ENCODE measurements at places on chromosomes 13 and 19.
A peak's percentile ranks its signal among the peaks of the same experiment; 100 is the strongest.

DNA sequence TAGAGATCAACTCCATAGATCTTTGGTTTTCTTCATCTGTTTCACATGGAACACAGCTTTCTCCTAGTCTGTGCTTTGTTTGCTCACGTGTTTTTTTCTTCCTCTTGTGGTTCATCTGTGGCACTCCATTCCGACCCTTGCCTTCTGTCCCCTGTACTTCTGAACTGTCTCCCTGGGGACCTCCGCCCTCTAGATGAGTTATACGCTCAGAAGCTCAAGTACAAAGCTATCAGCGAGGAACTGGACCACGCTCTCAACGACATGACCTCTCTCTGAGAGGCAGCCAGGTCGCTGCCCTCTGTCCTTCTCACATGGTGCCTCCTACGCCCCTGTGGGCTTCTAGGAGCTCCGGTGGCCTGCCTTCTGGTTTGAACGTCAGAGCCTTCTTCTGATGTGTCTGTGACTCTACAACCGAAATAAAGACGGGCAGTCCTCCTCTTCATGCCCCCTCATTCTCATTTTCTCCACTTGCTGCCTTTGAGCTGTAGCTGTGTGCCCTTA lies 16.6 kb upstream of the RAB8A start:
- DNase-seq: no peak

DNA sequence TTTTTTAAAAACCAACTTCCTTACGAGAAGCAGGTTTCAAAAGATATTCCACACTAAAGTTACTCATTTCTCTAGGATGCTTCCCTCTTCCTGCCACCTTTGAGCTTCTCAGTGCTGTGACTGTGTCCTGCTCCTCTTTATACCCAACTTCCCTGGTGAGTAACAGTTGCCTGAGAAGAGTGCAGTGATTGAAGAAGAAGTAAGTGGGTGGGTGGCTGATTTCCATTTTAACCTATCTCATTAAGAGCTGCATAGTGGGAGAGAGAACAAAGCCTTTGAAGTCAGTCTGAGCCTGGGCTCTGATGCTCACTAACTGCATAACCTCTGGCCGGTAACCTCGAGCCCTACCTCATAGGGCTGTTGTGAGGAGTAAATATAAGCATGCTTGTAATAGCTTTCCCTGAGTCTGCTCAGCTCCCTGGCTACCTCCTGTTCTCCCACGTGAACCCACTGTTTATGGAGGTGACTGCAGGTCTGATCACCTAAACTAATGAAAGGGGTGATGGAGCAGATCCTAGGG lies 977.3 kb downstream of the UQCRFS1 start:
- DNase-seq: no peak

GRCh38 chr13:52885141-52885540 lies 36.7 kb upstream of the PCDH8 start:
- DNase-seq: no peak

DNA sequence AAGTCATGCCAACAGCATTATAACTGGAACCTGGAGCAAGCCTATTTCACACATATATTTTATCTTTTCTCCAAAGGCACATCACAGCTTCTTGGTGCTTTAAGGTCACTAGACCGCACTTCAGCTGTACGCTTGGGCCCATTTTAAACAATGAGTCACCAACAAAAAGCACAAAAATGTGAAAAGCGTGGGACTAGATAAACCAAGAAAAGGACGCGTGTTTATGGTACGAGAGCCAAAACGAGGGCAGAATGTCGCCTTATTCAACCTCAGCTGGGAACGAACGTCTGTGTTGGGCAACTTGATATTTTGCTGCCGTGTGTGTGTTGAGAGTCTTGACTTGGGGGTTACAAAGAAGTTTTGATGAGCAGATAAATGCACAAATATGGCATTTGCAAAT lies 9.2 kb upstream of the EHD2 start:
- DNase-seq: no peak

GRCh38 chr19:12647490-12648071 lies 19.0 kb downstream of the MAN2B1 start:
- no peak for DNase-seq

DNA sequence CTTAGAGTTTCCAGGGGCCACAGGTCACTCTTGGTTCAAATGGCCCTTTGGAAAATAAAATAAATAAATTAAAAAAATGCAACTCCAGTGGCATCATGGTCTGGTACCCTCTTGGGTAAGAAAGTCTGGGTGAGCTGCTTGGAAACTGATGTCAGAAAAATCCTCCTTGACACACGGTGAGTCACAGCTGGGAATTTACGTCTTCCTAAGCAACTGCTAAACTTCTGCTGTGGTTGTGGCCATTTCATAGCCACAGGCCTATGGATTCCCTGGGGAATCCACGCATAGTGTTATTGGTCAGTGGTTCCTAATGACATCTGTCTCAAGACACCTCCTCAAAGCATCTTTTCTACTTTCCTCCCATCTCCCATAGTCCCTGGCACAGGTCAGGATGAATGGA lies 220.8 kb downstream of the COG6 start:
- DNase-seq: no peak

DNA sequence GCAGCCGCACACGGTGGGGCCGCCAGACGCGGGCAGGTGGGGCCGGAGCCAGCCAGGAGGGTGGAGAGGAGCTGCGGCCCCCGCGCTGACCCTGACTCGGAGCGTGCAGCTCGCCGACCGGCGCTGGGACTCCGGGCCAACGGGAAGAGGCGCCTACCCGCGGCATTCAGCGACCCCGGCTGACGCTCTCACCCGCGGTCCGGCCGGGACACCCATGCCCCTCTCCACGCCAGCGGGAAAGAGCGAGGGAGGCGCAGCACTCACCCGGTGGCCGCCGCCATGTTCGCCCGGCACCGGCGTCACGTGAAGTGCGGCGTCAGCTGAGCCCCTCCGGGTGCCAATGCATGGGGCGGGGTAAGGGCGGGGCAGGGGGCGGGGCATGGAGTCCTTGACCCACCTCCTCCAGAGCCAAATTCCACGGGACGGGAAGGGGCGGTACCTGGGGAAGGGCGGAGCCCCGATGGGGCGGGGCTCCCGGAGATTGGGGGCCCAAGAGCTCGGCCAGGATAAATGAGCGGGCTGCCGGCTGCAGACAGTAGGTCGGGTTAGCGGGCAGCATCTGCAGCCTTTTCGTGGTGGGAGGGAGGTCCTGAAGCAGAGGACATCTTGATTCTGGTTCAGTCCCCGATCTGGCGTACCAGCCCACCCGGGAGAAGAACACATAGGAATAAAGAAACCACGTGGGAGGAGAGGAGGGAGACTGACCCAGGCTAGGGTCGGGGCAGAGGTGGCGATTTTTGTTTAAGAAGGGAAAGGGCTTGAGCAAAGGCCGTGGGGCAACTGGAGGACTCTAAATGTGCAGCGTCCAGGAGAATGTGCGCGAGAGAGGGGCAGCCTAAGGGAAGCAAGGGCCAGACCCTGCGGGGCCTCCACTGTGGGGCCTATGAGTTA lies at the start of gene PEPD:
PEPD (minus strand) TSS at position 312 of the 891 bp plus-strand sequence; CDS start at position 281, 31 bp downstream.
- peak; percentile 87 for DNase-seq

DNA sequence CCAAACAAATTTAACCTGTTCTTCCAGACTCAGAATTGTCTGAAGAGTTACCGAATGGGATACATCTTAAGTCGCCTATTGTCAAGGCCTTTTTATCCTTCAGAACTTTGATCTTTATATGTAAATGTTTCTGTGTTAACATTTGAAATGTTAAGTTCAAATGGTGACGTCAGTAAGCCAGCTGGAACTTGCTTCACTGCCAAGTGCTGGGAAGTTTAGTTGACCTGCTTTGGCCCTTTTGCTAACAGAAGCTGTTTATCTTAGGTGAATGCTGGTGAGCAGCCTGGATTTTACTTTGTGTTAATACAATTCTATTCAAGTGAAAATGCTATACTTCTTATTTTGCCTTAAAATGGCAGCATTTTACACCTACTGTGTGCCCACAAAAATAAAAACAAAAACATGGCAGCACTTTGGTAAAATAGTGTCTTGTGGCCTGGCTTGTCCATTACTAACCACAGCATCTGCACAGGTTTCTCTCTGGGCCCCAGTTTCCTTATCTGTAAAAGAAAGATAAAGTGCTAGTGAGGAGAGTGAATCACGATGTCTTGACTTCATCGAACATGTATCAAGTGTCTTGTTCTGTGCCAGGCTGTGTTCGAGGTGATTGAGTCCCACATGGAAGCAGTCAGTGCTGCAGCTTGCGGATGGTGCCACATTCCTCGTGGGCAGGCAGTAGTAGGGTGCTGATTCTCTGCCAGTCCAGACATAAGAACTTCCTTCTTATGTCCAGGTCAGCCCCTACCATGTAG lies 2.2 kb downstream of the NAXD start:
- no peak for DNase-seq

DNA sequence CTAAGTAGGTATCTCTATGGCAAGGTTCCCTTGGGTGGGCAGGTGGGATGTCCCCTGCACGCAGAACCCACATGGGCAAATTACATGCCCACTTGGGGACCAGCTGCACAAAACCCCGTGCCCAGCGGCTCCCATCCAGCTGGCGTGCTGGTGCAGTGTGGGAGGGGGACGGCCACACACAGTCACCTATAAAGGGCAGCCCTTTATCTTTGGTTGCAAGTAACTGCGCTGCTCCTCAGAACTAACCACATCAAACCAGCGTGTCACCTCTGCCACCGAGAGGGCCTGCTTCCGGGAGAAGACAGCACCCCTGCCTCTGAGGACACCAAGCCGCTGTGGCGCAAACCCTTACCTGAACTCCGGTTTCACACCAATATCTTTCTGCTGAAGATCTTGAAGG lies 32.2 kb downstream of the ANKRD27 start:
- DNase-seq: no peak

GRCh38 chr19:11209839-11210655 lies 12.7 kb upstream of the KANK2 start:
- no peak for DNase-seq

- no peak for DNase-seq
These were observed 36.8 kb upstream of the SEMA6B start for GRCh38 chr19:4596033-4596904.

DNA sequence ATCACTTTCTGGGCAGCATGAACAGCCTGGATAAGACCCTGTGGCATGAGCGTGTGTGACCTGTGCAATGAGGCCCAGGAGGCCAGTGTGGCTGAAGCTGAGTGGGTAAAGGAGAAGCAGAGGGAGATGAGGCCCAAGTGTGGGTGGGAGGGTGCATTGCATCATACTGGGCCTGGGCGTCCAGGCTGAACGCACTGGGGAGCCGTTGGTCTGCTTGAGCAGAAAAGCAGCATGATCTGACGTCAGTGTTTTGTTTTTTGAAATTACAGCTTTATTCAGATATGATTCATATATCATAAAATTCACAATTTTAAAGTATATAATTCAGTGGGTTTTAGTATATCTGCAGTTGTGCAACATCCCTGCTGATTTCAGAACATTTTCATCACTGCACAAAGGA lies 409.7 kb downstream of the HS6ST3 start:
- no peak for DNase-seq

DNA sequence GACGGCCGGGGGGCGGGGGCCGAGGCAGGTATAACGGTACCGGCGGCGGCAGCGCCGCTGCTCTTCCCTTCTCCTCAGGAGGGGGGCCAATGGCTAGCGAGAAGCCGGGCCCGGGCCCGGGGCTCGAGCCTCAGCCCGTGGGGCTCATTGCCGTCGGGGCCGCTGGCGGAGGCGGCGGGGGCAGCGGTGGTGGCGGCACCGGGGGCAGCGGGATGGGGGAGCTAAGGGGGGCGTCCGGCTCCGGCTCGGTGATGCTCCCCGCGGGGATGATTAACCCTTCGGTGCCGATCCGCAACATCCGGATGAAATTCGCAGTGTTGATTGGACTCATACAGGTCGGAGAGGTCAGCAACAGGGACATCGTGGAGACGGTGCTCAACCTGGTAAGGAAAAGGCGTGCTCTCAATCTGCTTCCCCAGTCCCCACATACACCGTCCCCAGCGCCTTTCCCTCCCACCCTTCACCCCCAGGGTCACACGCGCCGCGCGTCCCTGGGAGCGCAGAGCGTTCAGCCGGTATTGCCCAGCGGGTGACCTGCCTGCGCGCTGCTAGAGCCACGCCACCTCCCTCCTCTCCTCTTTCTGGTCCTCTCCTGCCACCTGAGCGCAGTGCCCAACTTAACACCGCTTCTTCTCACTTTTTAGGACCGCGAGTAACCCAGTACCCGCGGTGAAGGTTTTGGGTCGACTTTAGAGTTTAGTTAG lies 814 bp downstream of the NBEA start:
- peak; percentile 46 for DNase-seq

DNA sequence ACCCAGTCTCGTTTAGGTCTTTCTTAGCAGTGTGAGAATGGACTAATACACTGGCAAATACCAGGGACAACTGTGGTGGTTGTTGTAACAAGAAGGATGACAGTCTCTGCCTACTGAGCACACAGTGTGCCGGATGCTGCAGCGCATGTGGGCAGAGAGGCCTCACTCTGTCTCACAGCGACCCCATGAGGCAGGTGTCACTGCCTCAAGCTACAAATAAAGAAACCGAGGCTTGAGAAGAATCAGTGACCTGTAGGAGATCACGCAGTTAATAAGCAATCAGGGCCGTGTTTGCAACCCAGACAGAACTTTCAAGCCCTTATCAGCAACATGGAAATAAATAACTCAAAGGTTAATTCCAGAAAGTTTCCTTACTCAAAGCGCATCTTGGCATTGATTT lies 40.5 kb upstream of the GAS6 start:
- no peak for DNase-seq

DNA sequence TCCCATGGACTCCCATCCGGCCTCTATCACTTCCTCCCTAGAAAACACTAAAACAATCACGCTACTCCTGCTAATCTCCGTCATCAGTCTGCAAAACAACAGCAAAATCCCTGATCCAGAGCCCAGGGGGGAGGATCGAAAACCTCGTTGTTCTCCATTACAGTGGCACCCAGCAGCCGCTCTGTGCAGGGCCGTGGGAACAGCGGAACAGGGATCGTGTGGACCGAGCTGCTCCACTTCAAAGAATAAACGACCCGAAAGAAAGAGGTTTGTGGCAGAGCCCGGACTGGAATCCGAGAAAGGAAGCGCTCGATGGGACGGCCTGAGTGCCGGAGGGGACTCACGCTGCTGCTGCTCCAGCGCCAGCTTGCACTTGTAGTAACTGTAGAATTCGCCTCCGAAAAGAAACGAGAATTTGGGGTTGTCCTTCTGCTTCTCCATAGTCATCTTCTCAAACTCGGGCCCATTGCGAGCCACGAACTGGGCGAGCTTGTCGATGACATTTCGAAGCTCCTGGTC lies 652 bp downstream of the CHERP start:
- no peak for DNase-seq

GRCh38 chr13:20566468-20566897 lies 474 bp upstream of the IFT88 start:
- DNase-seq: no peak

- DNase-seq: no peak
These were observed 75.2 kb downstream of the KL start for GRCh38 chr13:33091415-33091774.

- DNase-seq: no peak
These were observed 135.4 kb downstream of the TNFRSF19 start for GRCh38 chr13:23705583-23705982.

DNA sequence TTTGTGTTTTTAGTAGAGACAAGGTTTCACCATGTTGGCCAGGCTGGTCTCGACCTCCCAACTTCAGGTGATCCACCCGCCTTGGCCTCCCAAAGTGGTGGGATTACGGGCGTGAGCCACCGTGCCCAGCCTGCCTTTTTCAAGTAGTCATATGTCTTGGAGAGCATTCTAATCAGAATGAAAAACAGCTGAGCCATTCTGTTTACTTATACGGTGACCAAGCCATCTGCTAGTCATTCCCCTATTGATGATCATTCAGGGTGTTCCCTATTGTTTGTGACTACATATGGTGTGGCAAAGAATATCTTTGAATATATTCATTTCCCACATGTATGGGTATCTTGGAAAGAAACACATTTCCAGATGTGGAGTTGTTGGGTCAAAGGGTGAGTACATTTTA lies 17.2 kb downstream of the BLOC1S3 start:
- DNase-seq: no peak

GRCh38 chr19:46823049-46823448 lies 27.6 kb downstream of the AP2S1 start:
- DNase-seq: no peak

- DNase-seq: no peak
These were observed 361.6 kb downstream of the COG6 start for GRCh38 chr13:40016953-40017660.
